ENCODE measurements at places on chromosomes 3 and 15.
A peak's percentile ranks its signal among the peaks of the same experiment; 100 is the strongest.

DNA sequence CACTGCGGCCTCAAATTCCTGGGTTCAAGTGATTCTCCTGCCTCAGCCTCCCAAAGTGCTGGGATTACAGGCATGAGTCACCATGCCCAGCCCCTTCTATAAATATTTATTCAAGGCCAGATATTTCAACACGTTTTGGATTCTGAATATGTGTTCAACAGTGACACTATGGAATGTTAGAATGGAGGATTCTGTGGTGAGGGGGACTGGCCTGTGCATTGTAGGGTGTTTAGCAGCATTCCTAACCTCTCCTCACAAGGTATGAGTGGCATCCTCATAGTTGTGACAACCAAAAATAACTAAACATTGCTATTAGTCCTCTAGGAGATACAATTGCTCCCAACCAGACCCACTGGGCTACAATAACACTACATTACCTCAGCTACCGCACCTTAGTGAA lies 104.0 kb upstream of the ATP10A start:
- DNase-seq: no peak

DNA sequence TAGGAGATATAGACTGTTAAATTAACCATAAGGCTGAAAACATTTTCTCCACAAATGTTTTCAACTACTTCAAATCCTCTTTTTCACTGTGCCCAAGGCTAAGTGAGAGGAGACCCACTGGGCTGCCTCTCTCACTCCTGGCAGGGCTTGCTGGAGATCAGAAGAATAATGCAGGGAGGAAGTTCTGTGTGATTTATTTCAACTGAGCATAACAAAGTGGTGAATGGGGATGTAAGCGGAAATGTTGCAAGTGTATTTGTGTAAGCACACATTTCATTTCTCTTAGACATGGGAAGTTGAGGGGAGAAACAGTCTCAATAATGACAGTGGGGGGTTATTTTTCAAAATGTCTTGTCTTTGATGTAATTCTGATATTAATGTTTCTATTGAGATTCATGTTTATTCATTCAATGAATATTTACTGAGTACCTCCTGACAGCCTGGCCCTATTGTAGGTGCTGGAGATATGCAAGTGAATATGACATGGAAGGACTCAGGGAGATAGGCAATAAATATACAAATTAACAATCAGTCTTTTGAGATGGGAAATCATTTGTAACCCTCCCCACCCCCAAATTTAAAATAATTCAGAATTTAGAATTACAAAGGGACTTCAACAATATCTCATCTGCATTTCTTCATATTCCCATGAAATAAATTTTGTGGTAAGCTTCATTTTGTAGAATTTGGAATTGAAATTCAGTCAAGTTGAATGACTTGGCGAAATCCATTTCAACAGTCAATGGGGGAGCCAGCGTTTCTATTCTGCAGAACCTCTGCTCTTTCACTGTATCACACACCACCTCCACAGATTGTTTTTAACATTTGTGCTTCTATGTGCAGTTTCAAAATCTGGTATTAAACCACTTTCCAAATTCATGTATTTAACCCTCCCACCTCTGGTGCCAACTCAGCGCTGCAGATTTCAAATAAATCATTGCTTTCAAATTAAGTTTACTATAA lies 247.2 kb downstream of the SLC9A9 start:
- DNase-seq: no peak

- no peak for DNase-seq
Observed at GRCh38 chr15:53644660-53645059, 114.8 kb downstream of the WDR72 start.

DNA sequence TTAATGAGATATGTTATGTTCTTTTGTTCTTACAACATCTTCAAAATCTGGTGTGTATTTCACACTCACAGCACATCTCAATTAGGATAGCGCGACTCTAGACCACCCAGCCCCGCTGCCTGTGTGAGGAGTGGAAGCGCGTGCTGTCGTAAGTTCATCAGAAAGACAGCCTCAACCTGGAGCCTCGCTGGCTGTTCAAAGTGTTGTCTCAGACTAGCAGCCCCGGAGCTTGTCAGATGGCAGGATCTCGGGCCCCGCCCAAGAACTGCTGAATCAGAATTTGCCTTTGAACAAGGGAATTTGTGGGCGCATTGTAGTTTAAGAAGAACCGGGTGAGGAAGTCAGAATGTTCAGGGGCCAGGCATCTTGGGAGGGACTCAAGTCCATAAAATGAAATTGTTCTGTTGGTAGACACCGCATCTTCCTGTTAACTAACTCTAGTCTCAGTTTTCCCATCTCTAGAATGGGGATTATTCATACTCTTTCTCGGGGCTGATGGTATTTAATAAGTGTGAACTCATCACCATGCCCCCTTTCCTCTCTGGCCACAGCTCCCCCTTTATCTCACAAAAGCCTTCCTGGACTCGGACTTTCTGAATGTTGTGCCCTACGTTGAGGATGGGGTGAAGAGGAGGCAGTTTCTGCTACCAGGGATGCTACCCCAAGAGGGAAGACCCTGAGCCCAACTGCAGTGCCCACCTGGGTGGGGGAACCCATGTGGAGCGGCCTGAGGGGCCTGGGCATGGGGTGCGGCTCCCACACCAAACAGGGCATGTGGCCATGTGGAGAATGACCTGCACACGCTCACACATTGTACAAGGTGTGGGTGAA lies 40.4 kb downstream of the BHLHE40 start:
- peak; percentile 42 for DNase-seq

GRCh38 chr15:50186752-50187151 lies 4.8 kb downstream of the SLC27A2 start:
- no peak for DNase-seq

DNA sequence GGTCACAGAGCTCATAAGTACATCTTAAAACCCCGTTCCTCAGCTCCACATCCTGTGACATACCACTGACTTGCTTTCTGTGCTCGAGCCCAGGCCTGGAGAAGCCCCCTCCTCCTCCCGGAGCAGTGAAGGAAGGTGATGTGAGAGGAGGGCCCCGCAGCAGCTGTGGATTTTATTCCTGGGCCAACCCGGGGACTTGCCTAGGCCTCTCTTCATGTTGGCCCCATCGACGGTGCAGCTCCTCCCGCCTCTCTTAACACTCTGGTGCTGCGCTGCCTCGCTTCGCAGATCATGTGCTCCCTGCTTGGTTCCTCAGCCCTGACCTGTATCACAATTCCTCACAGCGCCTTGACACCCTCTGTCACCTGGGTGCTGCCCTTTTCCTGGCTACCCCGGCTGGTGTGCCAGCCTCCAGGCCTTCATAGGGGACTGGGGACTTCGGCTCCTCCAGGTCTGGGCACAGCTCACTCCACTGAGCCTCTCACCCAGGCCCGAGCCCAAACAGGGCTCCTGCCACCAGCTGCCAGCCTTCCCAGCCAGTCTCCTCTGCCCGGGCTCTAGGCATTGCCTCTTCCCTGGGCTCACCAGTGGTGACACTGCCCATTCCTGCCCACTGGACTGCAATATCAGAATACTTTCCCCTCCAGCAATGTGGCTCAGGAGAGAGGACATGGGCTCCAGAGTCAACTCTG lies 21.5 kb downstream of the MAGEF1 start:
- DNase-seq: no peak

DNA sequence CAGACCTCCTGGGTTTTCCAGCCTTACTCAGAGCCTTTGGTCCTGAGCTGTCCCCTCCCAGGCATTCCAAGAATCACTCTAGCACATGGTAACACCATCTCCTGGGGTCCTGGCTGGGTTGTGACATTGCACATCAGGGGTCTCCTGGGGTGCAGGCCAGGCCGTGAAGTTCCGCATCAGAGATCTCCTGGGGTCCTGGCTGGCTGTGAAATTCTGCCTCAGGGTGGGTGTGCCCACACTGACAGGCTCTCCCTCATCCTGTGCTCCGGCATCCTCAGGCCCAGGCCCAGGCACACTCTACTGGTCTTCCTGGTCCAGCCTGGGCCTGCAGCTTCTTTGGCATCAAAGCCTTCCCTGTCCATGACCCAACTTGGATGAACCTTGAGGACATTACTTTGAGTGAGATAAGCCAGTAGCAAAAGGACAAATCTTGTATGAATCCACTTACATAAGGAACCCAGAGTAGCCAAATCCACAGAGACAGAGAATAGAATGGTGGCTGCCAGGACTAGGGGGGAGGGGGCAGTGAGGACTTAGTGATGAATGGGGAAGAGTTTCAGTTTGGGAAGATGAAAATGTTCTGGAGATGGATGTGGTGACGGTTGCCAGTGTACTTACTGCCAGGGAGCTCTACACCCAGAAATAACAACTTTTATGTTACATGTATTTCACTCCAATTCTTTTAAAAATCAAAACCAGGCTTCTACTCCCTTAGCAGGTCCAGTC lies 49.1 kb upstream of the KLF13 start:
- no peak for DNase-seq

GRCh38 chr3:83523470-83524073 lies 1435.2 kb upstream of the CADM2 start:
- no peak for DNase-seq

- DNase-seq: no peak
Observed at GRCh38 chr15:35857567-35858226, 311.7 kb upstream of the DPH6 start.

- DNase-seq: no peak
Observed at GRCh38 chr3:121883507-121883906, 10.7 kb upstream of the SLC15A2 start.

DNA sequence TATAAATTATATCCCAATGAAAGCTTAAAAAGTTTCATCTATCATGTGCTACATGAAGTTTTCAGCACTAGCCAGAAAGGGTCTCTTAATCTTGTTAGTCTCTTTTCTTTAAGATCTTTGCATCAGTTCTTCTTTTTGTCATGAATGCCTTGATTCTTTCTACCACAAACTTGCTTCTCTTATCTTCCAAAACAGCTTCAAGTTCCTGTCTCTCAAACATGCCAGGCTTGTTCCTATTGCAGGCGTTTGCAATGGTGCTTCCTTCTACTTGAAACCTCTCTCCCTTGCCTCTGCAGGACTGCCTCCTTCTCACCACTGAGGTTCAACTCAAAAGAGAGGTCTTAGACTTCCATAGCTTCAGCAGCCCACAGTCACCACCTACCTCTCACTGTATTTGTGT lies 104.3 kb upstream of the FRMD4B start:
- DNase-seq: no peak

GRCh38 chr3:100216713-100217112 lies 44.1 kb upstream of the TBC1D23 start:
- no peak for DNase-seq

DNA sequence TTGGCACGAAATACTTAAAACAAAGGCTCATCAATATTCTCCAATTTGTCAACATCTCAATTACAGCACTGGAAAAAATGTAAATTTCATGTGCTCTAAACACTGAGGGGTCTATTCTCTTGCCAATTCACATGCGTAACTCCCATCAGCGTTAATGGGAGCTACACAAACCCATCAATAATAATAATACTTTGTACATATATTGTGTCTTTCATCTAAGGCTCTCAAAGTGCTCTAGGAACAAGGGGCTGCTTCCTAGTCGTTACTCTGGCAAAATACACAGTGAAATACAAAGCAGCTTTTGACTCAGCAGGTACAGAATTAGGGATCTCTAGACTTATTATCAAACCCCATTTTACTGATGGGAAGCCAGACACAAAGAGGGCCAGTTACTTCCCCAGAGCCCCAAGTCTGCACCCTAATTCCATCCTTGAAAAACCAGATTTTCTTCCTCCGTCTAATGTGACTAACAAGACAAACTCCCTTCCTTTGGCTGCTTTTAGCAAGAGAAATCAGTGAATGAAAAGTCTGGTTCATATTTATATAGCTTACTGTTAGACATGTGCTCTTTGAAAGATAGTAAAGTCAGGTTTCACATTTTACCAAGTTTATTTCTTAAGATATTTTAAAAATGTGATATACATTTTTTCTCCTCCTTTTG lies 20.0 kb downstream of the MEIS2 start:
- DNase-seq: no peak

GRCh38 chr15:72156928-72157327 lies 38.7 kb downstream of the SENP8 start:
- DNase-seq: no peak

GRCh38 chr15:63188247-63188925 lies 1.0 kb upstream of the RAB8B start:
- no peak for DNase-seq

Data from stimulated activated CD4-positive, alpha-beta T cell treated with anti-CD3 and anti-CD28 coated beads, Interleukin-15, amount 100 ng/mL, for 1 hour (primary cell).